ENCODE measurements at places on chromosomes 5 and 9. TPM values are rescaled to one million over a fixed set of nuclear protein-coding genes. Genes with fewer than 3 reads are reported as not detected.

- H3K27me3 ChIP-seq = no peaks in the 10 kb centered on the region
- no peak overlapping the region for H3K27ac ChIP-seq
- H3K4me3 ChIP-seq = no peak overlapping the region
- H3K4me1 ChIP-seq = no peaks in the 10 kb centered on the region
Measured at GRCh38 chr9:121307976-121308375, 40.0 kb downstream of the GSN start.

GRCh38 chr9:134391319-134392231 lies 65.3 kb downstream of the RXRA start:
- H3K27me3 ChIP-seq = no peaks in the 10 kb centered on the region
- peaks cover 22% of the 10 kb centered on the region for H3K4me1 ChIP-seq
- H3K27ac ChIP-seq = no peak overlapping the region
- no peak overlapping the region for H3K4me3 ChIP-seq
- no peaks in the 10 kb centered on the region for H3K36me3 ChIP-seq

Gene CKS2
- 54.9 TPM for total RNA-seq

- H3K4me3 ChIP-seq = no peak overlapping the region
- H3K36me3 ChIP-seq = no peaks in the 10 kb centered on the region
- H3K4me1 ChIP-seq = peaks cover 3% of the 10 kb centered on the region
- H3K27me3 ChIP-seq = peaks cover 39% of the 10 kb centered on the region
Measured at GRCh38 chr5:73126381-73126780, 6.0 kb downstream of the TMEM171 start.

Gene TEX53
- not detected for total RNA-seq

Gene OTULINL
- 3.0 TPM for total RNA-seq

Gene GBGT1
- total RNA-seq = 31.8 TPM

GRCh38 chr5:140243706-140244250 lies 59.1 kb downstream of the PFDN1 start:
- H3K4me1 ChIP-seq = peaks cover 30% of the 10 kb centered on the region
- H3K4me3 ChIP-seq = no peak overlapping the region
- DNase-seq = no peak
- peaks cover 5% of the 10 kb centered on the region for H3K36me3 ChIP-seq
- no peaks in the 10 kb centered on the region for H3K27me3 ChIP-seq

Gene SMIM33
- not detected for total RNA-seq

GRCh38 chr9:35771534-35771933 lies 17.5 kb upstream of the MSMP start:
- no peak for DNase-seq
- no peak overlapping the region for H3K27ac ChIP-seq
- H3K27me3 ChIP-seq = no peaks in the 10 kb centered on the region
- no peak overlapping the region for H3K4me3 ChIP-seq
- H3K36me3 ChIP-seq = no peaks in the 10 kb centered on the region
